Posterior cingulate gyrus (tissue), 11 donors: ENCODE measurements at places on chromosomes 1 and 21.
A peak's percentile ranks its signal among the peaks of the same experiment; 100 is the strongest.

DNA sequence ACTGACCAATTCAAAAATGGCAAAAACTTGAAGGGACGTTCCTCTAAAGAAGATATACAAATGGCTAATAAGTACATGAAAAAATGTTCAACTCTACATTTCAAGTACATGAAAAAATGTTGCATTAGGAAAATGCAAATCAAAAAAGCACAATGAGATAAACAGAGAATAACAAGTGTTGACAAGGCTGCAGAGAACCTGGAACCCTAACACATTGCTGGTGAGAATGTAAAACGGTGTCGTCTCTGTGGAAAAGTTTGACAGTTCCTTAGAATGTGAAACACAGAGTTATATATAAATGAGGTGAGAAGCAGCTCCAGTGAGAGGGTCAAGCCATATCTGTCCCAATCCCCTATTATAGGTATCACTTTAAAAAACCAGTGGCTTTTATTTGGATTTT, 44.6 kb upstream of the RBM34 start:
- no peak for DNase-seq

- DNase-seq = no peak
Measured at GRCh38 chr1:82486969-82487368, 686.2 kb downstream of the ADGRL2 start.

DNA sequence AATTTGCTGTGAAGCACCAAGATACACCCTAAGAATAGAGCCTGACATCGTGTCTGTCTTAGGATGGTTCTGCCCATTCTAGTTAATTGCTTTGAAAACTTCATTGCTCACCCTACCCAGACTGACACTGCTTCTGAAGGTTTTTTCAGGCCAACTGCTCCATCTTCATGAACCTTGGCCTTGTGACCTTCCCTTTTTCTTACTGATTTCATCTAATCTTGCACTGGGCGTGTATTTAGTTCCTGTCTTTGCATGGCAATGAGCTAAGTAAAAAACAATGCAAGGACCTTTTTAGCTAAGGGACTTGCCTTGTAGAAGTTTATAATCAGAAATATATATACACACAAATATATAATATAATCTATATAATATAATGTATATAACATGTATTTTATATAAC, 108.0 kb downstream of the PBX1 start:
- DNase-seq = no peak

GRCh38 chr1:39692152-39693074, 1.2 kb upstream of the HPCAL4 start:
- DNase-seq = peak; percentile 36

DNA sequence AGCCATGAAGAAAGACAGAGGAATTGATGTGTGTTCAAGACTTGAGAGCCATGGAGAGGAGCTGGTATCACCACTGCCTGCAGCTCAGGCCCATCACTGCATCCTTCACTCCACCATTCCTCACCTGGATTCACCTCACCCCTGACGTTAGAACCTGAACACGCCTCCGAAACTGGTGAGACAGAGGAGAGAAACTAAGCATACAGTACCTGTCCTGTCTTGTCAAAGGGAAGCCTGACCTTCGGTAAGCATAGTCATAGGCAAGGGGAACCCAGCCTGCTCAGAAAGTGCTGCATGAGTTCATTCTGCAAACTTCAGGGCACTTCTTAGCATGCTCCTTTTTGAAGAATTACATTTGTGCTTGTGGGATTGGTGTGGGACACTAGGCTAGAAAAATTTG, 425.8 kb downstream of the DSCAM start:
- DNase-seq = no peak

DNA sequence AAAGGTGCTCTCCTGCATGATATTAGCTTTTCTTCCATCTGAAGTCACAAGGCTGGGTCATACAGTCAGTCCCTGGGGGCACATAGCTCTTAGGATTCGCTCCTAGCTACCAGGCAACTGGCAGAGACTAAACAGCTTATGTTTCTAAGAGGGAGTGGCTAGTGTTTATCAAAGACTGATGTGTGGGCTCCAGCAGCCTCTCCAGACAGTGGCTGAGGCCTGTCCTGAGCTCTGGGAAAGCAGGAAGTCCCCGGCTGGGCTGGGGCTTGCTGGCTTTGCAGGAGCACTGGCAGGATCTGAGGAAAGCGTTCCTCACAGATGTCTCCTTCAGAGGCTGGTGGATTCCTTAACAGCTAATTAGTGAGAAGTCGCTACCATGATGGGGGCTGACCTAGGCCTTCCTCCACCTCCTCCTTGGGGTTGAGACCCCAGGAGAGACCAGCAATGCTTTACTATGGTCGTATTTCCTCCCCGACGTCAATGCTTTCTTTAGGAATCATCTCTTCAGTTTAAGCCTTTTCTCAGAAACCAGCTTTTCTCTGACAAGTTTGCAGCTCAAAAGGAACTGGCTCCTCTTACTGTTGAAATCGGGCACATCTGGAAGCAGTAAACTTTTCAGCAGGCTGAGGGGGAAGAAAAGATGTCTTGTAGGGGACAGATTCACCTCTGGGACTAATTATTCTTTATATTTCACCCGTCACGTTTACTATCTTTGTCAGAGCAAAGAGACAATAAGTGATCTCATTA, 33.5 kb upstream of the HHAT start:
- no peak for DNase-seq

DNA sequence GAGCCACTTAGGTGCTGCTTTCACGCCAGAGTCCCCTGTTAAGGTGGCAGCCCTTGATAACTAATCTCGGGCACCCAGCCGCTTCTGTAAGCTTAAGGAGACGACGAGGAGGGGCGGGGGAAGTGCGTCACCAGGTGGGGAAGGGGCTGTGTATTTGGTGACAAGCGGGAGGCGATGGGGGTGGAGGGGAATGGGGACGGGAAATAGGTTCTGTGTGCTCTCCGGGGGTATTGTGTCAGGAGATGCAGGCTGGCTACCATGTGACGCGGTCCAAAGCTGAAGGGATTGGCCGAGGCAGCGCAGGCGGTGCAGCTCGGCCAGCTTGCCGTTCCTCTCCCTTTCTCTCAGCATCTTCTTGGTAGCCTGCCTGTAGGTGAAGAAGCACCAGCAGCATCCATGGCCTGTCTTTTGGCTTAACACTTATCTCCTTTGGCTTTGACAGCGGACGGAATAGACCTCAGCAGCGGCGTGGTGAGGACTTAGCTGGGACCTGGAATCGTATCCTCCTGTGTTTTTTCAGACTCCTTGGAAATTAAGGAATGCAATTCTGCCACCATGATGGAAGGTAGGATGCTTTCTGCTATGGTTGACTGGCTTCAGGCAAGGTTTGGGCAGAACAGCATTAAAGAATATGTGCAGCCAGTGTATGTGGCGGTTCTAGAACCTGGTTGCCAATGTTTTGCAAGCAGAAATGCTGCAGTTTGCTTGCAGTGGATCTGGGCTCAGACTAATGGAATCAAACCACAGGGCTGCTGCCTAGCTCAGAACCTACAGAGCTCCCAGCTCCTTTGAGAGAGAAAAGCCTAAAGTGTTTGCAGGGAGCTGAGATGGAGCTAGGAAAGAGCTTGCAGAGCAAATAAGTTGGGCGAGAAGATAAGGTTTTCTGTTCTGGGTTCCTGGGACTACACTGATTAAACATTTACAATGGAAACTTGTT, at the start of gene SGIP1:
Gene SGIP1 (plus strand): TSS at position 350 of the 937 bp plus-strand sequence. CDS start 206 bp downstream, at position 556.
- peak; percentile 85 for DNase-seq

- DNase-seq = peak; percentile 47
Measured at GRCh38 chr1:33986390-33987095, 122.7 kb downstream of the HMGB4 start.

DNA sequence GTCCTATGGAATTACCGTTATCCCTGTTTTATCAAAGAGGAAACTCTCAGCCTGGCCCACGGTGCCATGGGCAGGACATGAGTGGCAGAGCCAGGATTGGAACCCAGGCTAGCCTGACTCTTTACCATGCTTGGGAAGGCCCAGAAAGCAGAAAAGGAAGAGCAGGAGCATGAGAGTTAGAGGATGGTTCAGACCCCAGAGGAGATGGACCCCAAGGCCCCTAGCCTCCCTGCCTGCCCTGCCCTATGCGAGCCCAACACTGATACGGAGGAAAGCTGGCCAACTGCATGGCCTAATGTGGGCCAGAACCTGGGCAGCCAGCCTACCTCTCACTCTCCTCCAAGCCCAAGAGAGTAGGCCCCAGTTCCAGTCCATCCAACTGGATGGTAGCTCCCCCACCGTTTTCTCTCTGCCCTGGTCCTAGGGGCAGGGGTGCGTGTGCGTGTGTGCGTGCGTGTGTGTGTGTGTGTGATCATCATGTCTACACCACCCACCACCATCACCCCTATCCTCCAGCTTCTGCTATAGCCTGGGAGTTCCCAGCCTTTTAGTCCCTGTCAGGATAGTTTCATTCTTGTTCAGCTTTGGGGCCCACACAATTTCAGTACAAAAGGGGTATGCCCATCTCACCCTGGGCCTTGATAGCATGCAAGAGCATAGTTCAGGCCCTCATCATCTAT, 15.4 kb upstream of the MEX3A start:
- DNase-seq = no peak

- DNase-seq = no peak
Measured at GRCh38 chr21:43910460-43910859, 45.4 kb downstream of the AGPAT3 start.

DNA sequence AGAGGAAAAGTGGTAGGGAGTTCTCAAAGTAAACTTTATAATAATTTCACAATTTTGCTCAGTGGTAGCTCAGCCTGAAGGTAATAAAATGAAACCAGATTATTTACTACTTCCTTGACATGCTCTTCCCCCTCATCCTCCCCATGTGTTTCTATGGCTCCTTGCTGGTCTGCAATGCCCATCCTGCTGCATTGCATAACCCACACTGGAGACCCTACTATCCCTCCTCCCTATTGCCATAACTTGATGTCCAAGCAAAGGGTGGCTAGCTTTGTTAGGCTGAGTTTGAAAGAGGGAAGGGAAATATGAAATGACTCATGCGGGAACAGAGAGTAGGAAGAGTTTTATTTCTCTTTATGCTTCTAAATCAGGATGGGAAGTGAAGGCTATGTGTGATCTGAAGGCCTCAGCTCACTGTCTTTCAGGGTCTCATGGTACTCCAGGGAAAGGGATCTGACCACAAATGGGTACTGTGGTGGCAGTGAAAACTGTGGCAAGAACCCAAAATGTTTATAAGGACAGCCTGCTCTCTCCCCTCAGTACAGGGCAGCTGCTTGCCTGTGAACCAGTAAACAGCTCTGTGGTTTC, 36.4 kb upstream of the HSD17B7 start:
- no peak for DNase-seq

DNA sequence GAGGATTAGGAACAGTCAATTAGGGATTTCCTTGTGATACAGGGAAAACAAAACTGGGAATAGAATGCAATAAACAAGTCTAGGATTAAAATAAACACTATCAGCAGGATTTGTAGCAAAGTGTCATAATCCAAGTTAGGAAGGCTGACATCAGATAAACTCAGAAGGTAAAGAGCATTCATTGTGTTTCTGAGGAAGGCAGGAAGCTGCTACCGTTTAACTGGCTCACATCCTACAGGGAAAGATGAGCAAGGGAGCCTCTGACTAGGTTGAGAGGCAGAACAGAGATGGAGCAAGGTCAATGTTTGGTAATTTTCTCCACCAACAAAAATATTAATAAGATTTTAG, 124.7 kb downstream of the POU2F1 start:
- no peak for DNase-seq

- DNase-seq = no peak
Measured at GRCh38 chr1:119564548-119564947, 57.5 kb downstream of the HSD3B1 start.

DNA sequence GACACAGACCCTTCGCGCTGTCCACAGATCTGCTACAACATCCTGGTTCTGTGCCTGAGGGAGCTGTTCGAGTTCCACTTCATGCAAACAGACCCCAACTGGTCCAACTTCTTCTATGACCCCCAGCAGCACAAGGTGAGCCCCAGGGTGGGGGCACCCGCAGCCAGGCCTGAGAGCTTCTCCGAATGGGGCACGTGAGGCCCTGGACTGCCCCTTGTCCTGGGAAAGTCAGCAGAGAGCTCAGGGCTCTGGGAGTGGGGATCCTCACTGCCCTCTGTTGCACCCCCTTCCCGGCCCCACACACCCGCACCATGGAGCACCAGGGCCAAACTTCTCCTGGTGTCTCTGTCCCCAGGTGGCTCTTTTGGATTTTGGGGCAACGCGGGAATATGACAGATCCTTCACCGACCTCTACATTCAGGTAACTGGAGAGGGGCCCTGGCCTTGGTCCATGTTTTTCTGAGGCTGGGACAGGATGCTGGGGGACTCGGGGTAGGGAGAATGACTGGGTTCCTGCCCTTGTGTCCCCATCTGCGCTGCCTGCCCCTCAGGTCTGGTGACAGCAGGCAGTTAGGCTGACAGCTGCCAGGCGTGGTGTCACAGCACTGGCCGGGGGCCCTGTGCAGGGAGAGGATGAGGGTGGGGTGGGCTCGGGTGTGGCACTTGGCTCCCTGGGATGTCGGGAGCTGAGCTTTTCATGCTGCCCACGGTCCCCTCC, 44.6 kb downstream of the COQ8A start:
- peak; percentile 79 for DNase-seq

GRCh38 chr1:90127288-90127953, 132.5 kb downstream of the ZNF326 start:
- no peak for DNase-seq

- DNase-seq = no peak
Measured at GRCh38 chr1:58779801-58780382, 4.0 kb downstream of the JUN start.

DNA sequence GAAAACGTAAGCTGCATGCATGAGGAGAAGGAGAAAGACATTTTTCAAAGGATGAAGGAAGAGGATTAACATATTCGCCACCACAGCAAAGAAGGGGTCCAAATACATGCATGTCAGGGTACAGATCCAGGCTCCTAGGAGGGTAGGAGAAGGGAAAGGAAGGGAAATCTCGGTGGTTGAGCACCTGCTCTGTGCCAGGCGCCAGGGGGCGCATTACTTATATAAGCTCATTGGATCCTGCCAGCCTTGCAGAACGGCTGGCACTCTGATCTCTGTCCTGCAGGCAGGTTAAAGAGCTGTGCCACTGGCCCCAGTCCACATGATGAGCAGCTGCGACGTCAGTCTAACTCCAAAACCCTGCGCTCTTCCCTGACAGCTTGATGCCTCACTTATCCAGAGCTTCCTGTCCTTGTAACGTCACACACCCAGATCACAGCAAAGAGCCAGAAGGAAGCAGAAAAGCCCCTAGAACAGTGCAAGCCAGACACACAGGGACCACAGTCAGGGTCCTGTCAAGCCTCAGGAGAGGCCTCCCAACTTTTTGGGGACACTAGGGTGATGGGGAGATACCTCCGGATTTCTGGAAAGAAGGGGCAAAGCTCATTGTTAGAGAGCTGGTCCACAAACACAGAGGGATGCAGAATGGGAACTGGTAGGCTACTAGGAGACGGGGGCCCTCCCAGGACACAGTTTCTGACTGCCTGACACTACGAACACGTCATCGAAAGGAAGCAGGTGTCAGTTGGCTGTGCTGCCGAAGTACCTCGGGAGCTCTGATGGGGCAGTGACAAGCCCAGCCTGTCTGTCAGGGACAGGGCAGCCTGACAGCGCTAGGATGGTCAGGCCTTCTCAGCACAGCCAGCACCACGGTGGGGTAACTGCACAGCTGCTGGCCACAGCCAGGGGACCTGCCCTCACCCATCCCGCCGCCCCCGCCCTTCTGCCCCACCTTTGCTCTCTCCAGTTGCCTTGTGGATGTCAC, 99.1 kb downstream of the BEND5 start:
- DNase-seq = peak; percentile 46
